Activated naive CD4-positive, alpha-beta T cell treated with anti-CD3 and anti-CD28 coated beads for 36 hours (primary cell): ENCODE measurements at places on chromosomes 7 and 10. TPM values are rescaled to one million over a fixed set of nuclear protein-coding genes. Genes with fewer than 3 reads are reported as not detected.
A peak's percentile ranks its signal among the peaks of the same experiment; 100 is the strongest.

GRCh38 chr7:4207011-4207410, 475.1 kb upstream of the FOXK1 start:
- H3K36me3 ChIP-seq: no peaks in the 10 kb centered on the region
- no peak for DNase-seq
- no peaks in the 10 kb centered on the region for H3K4me1 ChIP-seq
- no peaks in the 10 kb centered on the region for H3K27me3 ChIP-seq

GRCh38 chr7:93407239-93407638, 167.3 kb downstream of the CALCR start:
- DNase-seq: no peak
- no peak overlapping the region for H3K27ac ChIP-seq
- no peak overlapping the region for H3K4me3 ChIP-seq
- no peaks in the 10 kb centered on the region for H3K4me1 ChIP-seq

DNA sequence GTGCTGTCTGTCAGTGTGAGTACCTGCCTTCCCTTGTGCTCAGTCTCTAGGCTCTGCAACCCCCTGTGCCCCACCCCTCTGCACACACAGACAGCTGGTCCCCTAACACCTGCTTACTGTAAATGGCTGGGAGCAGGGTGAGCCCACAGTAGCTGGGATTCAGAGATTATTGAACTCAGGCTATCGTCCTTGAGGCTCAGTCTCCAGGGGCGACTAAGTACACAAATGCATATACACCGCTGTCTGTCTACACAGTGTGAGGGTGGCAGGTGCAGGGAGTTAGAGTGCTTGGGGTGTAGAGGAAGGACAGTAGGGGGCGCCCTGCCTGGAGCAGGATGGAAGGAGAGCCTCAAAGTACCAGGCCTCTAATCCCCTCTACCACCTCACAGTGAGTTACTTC, 12.9 kb downstream of the UPP1 start:
- peak; percentile 46 for DNase-seq
- H3K27ac ChIP-seq: peak overlapping the region; percentile 21
- H3K4me3 ChIP-seq: no peak overlapping the region
- H3K27me3 ChIP-seq: no peaks in the 10 kb centered on the region
- peaks cover 44% of the 10 kb centered on the region for H3K36me3 ChIP-seq
- peaks cover 35% of the 10 kb centered on the region for H3K4me1 ChIP-seq

The PPP1R17 gene
- not detected for total RNA-seq

The DEPP1 gene
- 3.2 TPM for total RNA-seq

The OPN1SW gene
- total RNA-seq: not detected

DNA sequence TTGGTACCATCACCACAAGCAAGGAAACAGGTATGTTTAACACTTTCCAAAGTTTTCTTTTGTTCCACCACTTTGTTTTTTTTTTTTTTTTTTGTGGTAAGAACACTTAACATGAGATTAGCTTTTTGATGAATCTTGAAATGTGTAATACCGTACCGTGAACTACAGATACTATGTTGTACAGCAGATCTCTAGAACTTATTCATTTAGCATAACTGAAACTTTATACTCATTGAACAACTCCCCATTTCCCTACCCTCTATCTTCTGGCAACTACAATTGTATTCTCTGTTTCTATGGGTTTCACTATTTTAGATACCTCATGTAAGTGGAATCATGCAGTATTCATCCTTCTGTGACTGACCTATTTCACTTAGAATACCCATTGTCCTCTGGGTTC, 162.7 kb upstream of the ITGB1 start:
- peaks cover 70% of the 10 kb centered on the region for H3K4me1 ChIP-seq
- H3K27ac ChIP-seq: peak overlapping the region; percentile 43
- H3K27me3 ChIP-seq: peaks cover 2% of the 10 kb centered on the region
- H3K36me3 ChIP-seq: peaks cover 2% of the 10 kb centered on the region
- no peak for DNase-seq

DNA sequence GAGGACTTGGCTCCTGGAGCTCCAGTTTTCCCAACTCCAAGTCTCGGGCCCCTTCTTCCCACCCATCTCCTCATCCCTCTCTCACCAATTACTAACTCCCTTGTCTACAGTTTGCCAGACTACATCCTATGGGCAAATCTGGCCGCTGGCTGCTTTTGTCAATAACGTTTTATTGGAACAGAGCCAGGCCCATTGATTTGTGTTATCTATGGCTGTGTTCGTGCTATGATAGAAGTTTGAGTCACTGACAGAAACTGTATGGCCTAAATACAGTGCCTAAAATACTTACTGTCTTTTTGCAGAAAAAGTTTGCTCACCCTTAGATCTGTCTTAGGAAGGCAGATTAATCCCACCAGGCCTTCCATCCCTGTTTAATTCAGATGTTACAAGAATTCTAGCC, 71.3 kb downstream of the PIP4K2A start:
- DNase-seq: no peak
- H3K4me3 ChIP-seq: no peak overlapping the region
- peaks cover 68% of the 10 kb centered on the region for H3K4me1 ChIP-seq
- H3K27me3 ChIP-seq: no peaks in the 10 kb centered on the region

GRCh38 chr7:130090745-130091532, 20.6 kb downstream of the KLHDC10 start:
- peaks cover 23% of the 10 kb centered on the region for H3K4me1 ChIP-seq
- H3K4me3 ChIP-seq: no peak overlapping the region
- no peak overlapping the region for H3K27ac ChIP-seq
- no peaks in the 10 kb centered on the region for H3K36me3 ChIP-seq
- no peaks in the 10 kb centered on the region for H3K27me3 ChIP-seq
- DNase-seq: peak; percentile 9

GRCh38 chr7:155336812-155337602, 39.3 kb downstream of the INSIG1 start:
- H3K27me3 ChIP-seq: peaks cover 9% of the 10 kb centered on the region
- no peak overlapping the region for H3K27ac ChIP-seq
- peaks cover 10% of the 10 kb centered on the region for H3K4me1 ChIP-seq
- H3K4me3 ChIP-seq: no peak overlapping the region

DNA sequence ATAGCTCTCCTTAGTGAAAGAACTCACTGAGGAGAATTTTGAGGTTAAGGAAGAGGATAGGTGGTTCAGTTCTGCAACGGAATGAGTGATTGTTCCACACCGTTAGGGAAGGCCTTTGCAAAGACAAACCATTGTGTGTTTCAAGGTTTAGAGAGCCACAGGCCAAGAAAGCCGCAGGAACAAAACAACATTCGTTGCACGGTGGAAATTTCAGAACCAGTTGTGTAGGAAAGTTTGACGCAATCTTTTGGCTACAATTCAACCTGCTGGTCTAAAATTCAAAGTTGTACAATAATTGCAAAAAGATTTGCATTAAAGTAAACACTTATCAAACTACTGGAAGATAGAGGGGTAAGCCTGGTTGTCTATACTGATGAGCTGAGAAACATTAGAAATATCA, 91.4 kb downstream of the FAM107B start:
- H3K27ac ChIP-seq: no peak overlapping the region
- H3K36me3 ChIP-seq: no peaks in the 10 kb centered on the region
- no peaks in the 10 kb centered on the region for H3K27me3 ChIP-seq
- H3K4me3 ChIP-seq: no peak overlapping the region
- H3K4me1 ChIP-seq: peaks cover 5% of the 10 kb centered on the region

GRCh38 chr10:92153-92552, 43.1 kb upstream of the TUBB8 start:
- no peak overlapping the region for H3K27ac ChIP-seq
- H3K4me3 ChIP-seq: no peak overlapping the region
- peaks cover 6% of the 10 kb centered on the region for H3K36me3 ChIP-seq
- no peaks in the 10 kb centered on the region for H3K27me3 ChIP-seq
- H3K4me1 ChIP-seq: peaks cover 4% of the 10 kb centered on the region

- H3K4me1 ChIP-seq: peaks cover 60% of the 10 kb centered on the region
- peak overlapping the region; percentile 100 for H3K4me3 ChIP-seq
- no peak for DNase-seq
- H3K27me3 ChIP-seq: no peaks in the 10 kb centered on the region
- H3K27ac ChIP-seq: peak overlapping the region; percentile 94
Observed at GRCh38 chr7:26195867-26196657, 4.5 kb downstream of the HNRNPA2B1 start.

The TNS3 gene
- 0.19 TPM for total RNA-seq

GRCh38 chr10:69807122-69807521, 5.4 kb downstream of the COL13A1 start:
- no peak for DNase-seq
- H3K36me3 ChIP-seq: no peaks in the 10 kb centered on the region
- no peak overlapping the region for H3K4me3 ChIP-seq
- no peak overlapping the region for H3K27ac ChIP-seq
- H3K4me1 ChIP-seq: peaks cover under 1% of the 10 kb centered on the region
- H3K27me3 ChIP-seq: peaks cover 11% of the 10 kb centered on the region

DNA sequence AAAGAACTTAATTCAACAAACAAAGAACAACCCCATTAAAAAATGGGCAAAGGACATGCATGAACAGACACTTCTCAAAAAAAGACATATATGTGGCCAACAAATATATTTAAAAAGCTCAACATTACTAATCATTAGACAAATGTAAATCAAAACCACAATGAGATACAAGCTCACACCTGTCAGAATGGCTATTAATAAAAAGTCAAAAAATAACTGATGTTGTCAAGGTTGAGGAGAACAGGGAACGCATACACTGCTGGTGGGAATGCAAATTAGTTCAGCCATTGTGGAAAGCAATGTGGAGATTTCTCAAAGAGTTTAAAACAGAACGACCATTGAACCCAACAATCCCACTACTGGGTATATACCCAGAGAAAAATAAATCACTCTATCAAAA, 19.1 kb downstream of the ZFAND4 start:
- H3K4me3 ChIP-seq: no peak overlapping the region
- H3K27ac ChIP-seq: no peak overlapping the region
- no peak for DNase-seq

- H3K27ac ChIP-seq: no peak overlapping the region
- H3K27me3 ChIP-seq: no peaks in the 10 kb centered on the region
- no peaks in the 10 kb centered on the region for H3K4me1 ChIP-seq
- no peak for DNase-seq
- no peak overlapping the region for H3K4me3 ChIP-seq
Observed at GRCh38 chr10:52623761-52624160, 148.8 kb downstream of the MBL2 start.
